ENCODE measurements at places on chromosomes 5 and 9.
A peak's percentile ranks its signal among the peaks of the same experiment; 100 is the strongest.

- no peak for DNase-seq
These were observed 27.3 kb upstream of the UBAC1 start for GRCh38 chr9:135988493-135988892.

DNA sequence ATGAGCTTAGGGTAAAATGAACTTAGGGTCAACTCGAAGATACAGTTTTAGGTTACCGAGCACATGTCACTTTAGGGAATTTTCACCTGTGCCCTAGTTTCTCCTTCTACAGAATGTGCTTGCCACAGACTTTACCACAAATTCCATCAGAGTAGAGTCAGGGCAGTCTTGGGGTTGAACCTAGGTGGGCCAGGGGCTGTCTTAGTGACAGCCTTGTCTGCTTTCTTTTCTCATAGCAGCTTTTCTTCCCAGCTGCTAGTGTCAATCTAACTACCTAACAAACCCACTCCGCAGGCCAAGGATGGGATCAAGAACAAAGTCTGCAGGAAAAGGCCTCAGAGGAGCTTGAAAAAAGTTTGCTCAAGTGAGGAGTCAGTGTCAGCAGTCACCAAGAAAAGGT lies 458.1 kb upstream of the CDH18 start:
- no peak for DNase-seq

DNA sequence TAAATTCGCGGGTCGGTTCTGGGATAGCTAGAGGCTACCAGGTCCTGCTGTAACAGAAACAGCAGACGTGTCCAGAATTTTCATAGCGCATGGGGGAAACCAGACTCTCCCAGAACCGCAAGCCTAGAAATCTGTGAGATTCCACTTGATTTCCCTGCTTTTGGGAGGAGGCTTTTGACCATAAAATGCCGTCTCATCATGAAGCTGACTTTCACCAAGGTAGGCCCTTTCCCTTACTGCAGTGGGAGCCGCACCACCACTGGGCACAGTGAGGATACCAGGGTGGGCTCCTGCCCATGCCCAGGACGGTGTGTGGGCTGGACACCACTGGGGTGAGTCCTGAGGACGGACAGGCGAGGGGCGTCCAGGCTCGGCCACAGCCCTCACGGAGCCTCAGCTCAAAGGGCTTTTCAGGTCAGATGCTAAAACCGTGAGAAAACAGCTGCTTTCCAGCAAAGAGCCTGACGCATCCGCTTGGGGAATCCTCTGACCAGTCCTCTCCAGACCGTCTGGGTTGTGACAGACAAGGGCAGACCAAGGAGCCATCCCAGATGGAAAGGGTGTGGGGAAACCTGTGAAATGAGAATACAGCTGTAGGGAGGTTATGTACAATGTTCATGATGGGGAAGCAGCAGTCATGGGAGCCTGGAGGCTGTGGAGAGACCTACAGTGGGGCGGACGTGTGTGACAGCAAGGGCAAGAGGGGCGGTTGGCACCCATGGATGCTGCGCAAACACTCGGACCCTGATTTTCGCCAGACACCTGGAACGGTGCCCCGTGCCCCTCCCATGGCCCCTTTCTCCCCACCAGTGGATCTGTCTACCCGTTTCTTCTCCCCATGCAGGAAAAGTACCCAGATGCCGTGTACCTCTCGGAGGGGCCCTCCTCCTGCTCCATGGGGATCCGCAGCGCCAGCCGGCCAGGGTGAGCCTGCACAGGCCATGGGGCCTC lies 59.2 kb downstream of the IPPK start:
- DNase-seq: no peak

DNA sequence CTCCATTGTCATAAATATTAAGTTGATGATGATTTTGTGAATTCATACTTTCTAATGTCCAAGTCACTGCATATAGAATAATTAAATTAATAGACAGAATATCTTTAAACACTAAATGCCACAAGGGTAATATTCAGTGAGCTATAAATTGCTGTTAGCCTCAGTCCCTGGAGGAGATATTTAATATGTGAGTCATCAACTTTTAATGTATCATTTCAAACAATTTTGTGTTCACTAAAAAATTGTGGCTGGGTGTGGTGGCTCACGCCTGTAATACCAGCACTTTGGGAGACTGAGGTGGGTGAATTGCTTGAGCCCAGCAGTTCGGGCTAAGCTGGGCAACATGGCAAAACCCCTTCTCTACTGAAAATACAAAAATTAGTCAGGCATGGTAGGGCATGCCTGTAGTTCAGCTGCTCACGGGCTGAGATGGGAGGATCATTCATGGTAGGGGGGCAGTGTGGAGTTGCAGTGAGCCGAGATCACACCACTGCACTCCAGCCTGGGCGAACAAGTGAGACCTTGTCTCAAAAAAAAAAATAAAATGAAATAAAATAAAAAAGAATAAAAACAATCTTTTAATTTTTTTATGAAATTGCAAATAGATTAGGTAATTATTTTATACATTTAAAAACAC lies 717.3 kb upstream of the CHD1 start:
- DNase-seq: no peak

DNA sequence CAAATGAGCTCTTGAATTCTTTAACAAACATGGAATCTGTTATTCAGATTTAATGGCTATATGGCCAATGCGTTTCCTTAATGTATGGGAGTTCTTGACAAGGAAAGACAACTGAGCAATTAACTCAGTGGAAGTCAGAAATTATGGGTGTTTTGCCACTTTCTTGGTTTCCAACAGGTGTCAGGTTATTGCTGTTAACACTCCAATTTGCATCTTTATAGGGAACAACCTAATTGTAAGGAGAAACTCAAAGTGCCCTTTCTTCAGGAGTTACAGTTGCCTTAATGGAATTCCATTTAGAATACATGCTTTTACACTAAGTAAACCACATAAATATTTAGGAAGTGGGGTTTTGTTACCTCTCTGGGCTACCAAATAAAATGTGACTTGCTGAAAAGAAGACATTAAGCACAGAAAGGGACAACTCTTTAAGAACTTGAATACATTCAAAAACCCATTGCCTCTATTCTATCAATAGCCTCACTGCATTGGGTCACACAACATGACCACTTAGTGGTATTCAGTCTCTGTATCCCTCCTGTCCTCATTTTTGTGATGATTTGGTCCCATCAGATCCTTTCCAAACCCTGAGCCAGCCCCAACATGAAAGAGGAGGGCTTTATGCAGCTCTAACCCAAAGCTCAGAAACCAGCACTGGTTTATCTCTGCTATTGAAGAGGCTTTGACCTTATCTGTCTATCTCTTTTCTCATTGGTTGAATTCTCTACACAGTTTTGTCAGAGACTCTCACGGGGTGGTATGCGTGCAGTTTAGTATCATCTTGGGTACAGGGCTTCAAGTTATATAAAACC lies 118.7 kb downstream of the EDIL3 start:
- no peak for DNase-seq

DNA sequence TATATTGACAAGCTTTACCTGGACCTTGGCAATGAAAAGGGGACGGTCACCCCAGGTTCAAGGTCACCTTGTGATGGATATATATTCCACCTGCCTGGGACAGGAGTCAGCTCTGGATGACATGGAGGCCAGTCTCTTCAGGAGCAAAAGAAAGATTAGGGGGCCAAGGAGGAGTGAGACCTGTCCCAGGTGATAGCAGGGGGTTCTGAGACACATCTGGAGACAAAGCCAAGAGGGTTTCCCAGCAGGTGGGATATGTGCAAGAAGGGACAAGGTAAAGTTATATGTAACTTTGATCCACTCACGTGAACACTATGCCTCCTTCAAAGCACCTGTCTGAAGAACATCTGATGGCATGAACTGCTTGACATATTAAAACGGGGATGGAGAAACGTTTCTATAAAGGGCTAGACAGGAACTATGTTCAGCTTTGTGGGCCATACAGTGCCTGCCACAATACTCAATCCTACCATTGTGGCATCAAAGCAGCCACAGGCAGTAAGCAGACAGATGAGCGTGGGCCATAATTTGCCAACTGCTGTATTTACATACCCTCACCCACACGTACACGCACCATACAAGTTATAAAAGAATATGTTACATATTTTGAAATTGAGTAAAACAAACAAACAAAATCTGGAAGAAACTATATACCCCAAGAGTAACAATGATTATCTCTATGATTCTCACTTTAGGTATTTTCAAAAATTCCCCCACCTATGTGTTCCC lies 62.9 kb upstream of the ZNF622 start:
- no peak for DNase-seq

- DNase-seq: no peak
These were observed 1300.1 kb upstream of the DMAC1 start for GRCh38 chr9:9099646-9100045.

- DNase-seq: peak; percentile 63
These were observed 136.3 kb upstream of the RASEF start for GRCh38 chr9:83199240-83199639.

DNA sequence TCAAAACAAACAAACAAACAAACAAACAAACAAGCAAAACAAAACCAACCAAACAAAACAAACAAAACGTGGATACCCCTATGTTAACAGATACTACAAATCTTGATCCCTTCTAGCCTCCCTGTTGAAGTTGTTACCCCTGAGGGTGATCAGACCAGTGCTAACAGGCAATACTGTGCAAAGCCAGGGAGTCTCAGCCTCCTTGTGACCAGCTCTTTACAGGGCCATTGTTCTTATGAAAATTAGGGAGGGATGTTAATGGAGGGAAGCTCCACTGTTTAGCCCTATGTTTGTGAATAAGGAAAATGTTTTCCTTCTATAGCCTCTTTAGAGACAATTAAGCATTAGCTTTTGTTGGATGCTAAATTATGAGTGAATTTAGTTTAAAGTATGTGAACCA lies 1072.1 kb upstream of the WWC1 start:
- DNase-seq: no peak

DNA sequence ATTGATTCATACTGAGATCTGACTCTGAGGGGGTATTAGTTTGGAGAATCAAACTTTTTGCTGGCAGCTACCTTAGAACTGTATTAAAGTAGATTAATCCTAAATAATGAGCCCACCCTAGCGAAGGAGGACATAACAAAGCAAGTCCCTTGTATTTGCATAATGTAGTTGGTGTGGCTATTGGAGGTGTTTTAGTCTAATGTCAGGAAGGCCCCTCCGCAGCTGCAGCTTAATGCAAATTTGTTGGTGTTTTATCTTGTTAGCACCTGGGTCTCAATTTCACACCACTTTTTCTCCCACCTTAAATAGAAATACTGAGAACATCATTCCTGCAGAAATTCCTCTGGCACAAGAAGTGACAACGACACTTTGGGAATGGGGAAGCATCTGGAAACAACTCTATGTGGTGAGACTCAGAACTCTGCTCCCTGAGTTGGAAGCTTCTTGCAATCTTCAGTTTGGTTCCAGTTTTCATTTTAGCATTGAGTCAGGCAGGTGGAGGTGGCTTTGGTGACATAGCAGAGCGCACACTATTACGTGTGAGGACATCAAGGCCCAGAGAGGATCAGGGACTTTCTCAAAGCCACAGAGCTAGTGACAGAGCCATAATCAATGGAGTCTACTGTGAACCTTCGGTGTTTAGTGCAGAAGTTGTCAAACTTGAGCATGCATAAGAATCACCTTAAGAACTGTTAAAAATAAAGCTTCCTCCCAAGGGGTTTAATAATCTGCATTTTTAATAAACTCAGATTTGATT lies 33.9 kb downstream of the DOCK2 start:
- no peak for DNase-seq

GRCh38 chr9:78707481-78707991 lies 410.6 kb downstream of the PSAT1 start:
- no peak for DNase-seq

- no peak for DNase-seq
These were observed 21.2 kb downstream of the ADAM19 start for GRCh38 chr5:157554179-157555036.

- DNase-seq: no peak
These were observed 28.4 kb downstream of the GLRX start for GRCh38 chr5:95794070-95794516.

DNA sequence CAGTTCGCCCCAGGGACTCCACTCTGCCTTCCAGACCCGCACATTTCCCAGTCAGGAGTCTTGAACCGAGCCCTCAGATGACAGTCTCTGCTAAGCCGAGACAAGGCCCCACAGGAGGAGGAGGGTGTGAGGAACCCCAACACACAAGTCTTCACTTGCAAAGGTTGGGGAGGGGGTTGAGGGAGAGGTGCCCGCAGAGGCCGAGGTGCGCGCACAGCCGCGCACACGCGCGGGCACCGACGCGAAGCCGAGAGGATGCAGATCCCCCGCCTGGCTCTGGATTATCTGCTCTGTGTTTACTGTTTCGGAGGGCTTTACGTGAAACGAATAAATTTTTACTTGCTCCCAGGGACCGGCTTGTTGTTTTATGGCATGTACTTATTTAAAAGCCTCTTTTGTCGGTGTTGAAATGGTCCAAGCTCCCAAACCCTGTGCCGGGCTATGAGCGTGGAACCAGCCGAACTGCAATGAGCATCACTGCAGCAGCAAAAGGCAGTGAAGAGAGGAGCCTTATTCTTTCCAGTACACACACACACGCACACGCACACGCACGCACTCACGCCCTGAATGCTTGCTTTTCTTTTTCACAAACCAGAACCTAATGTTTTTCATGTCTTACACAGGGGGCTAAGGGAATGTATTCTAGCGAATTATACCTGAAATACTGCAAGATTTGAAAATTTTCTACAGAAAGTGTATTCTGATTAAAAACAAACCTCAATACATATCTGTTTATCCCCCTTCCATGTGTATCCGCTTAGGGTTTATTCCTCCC lies 297.7 kb downstream of the PARP8 start:
- DNase-seq: peak; percentile 32

- DNase-seq: no peak
These were observed 366.9 kb upstream of the NUDT12 start for GRCh38 chr5:103929338-103930013.

GRCh38 chr5:133952729-133953567 lies 15.5 kb downstream of the C5orf15 start:
- no peak for DNase-seq

DNA sequence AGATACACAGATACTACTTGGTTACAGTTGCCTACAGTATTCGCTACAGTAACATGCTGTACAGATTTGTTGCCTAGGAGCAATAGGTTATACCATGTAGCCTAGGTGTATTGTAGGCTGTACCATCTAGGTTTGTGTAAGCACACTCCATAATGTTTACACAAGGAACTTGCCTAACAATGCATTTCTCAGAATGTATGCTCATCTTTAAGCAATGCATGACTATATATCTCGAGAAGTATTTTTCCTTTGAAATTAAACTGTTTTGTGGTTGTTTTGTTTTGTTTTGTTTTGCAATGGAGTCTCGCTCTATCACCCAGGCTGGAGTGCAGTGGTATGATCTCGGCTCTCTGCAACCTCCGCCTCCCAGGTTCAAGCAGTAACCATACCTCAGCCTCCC lies 25.3 kb downstream of the LRRC70 start:
- no peak for DNase-seq

GRCh38 chr5:173051746-173052145 lies 4.4 kb upstream of the CREBRF start:
- no peak for DNase-seq
